ENCODE measurements at places on chromosomes 6 and 20.
A peak's percentile ranks its signal among the peaks of the same experiment; 100 is the strongest.

DNA sequence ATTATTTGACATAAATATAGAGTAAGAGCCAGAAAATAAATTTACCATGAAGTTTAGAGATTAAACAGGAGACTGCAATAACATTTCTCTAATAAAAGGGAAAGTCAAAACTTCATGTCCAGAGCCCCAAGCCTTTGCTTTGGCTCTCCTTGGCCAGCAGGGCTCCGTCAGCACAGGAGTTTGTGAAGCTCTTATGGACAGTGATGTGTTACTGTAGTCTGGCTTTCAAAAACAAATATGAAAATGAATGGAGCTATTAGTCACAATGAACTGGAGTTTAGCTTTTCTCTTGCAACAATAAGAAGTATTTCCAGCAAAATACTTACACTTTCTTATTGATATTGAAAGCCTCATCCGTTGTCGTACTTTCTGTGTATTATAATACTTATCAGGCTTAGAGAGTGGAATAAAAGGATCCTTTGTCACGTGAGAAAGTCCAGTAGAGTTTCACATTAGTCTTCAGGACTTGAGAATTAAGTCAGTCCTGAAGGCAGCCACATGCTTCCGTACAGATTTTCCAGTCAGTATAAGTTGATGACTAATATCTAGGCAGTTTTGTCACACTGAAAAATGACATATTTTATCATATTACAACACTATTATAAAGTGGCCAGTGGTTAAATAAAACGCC lies 117.0 kb upstream of the PRL start:
- H3K4me1 ChIP-seq, result peaks cover 17% of the 10 kb centered on the region
- H3K4me3 ChIP-seq, result peak overlapping the region; percentile 2
- no peaks in the 10 kb centered on the region for H3K27me3 ChIP-seq

GRCh38 chr20:24783631-24784492 lies 165.2 kb upstream of the CST7 start:
- H3K4me1 ChIP-seq, result no peaks in the 10 kb centered on the region
- no peaks in the 10 kb centered on the region for H3K36me3 ChIP-seq
- DNase-seq, result no peak
- no peaks in the 10 kb centered on the region for H3K27me3 ChIP-seq
- no peak overlapping the region for H3K4me3 ChIP-seq

GRCh38 chr6:5175635-5176034 lies 85.1 kb downstream of the LYRM4 start:
- H3K4me1 ChIP-seq, result no peaks in the 10 kb centered on the region
- H3K36me3 ChIP-seq, result no peaks in the 10 kb centered on the region
- H3K27ac ChIP-seq, result no peak overlapping the region
- no peak overlapping the region for H3K4me3 ChIP-seq
- no peak for DNase-seq

- H3K36me3 ChIP-seq, result no peaks in the 10 kb centered on the region
- DNase-seq, result no peak
- no peak overlapping the region for H3K27ac ChIP-seq
- no peaks in the 10 kb centered on the region for H3K27me3 ChIP-seq
- H3K4me1 ChIP-seq, result peaks cover 4% of the 10 kb centered on the region
- no peak overlapping the region for H3K4me3 ChIP-seq
Measured at GRCh38 chr6:151683381-151683780, 124.1 kb upstream of the ESR1 start.

GRCh38 chr20:17644451-17644850 lies 37.6 kb downstream of the RRBP1 start:
- H3K4me1 ChIP-seq, result peaks cover 73% of the 10 kb centered on the region
- H3K4me3 ChIP-seq, result no peak overlapping the region
- DNase-seq, result no peak
- no peaks in the 10 kb centered on the region for H3K27me3 ChIP-seq
- peaks cover 8% of the 10 kb centered on the region for H3K36me3 ChIP-seq

GRCh38 chr20:61461461-61461860 lies 209.4 kb downstream of the CDH4 start:
- no peak overlapping the region for H3K27ac ChIP-seq
- no peaks in the 10 kb centered on the region for H3K27me3 ChIP-seq
- DNase-seq, result no peak
- no peaks in the 10 kb centered on the region for H3K36me3 ChIP-seq

DNA sequence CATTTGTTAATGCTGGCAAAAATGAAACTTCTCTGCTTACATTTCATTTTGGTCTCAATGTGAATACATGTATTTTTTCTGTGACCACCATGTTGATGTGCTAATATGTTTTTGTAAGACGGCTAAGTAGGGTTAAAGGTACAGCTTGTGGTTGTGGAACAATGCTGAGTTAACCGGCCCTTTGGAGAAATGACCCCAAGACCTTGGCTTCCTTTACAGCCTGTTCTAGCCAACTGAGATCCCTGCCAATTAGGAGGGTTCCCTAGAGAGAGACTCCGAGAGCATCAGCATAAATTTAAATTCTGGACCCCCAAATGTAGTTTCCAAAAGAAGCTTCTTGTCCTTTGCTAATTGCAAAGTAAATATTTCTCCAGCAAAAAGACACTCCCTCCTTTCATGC lies 44.4 kb downstream of the RSPO3 start:
- no peaks in the 10 kb centered on the region for H3K4me1 ChIP-seq
- no peaks in the 10 kb centered on the region for H3K27me3 ChIP-seq
- H3K27ac ChIP-seq, result no peak overlapping the region
- DNase-seq, result no peak
- no peak overlapping the region for H3K4me3 ChIP-seq
- no peaks in the 10 kb centered on the region for H3K36me3 ChIP-seq

GRCh38 chr6:156657296-156657695 lies 119.9 kb upstream of the ARID1B start:
- no peaks in the 10 kb centered on the region for H3K27me3 ChIP-seq
- DNase-seq, result no peak
- no peak overlapping the region for H3K27ac ChIP-seq
- no peaks in the 10 kb centered on the region for H3K36me3 ChIP-seq

DNA sequence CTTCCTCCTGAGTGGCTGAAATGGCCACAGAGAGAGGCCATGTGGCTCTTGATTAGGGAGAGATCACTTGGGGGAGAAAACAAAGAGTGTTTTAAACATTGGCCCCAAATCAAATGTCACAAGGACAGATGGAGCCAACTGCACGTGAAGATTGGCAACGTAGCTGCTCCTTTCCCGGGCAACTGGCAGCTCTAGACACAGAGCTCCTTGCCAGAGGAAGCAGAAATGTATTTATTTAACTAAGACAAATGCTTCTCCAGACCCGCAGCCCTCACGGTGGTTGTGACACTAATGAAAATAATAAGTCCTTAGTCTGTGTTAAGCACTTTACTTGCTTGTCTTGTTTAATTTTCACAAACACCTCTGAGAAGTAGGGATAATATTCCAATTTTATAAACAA lies 49.6 kb upstream of the DSN1 start:
- peaks cover 51% of the 10 kb centered on the region for H3K4me1 ChIP-seq
- H3K4me3 ChIP-seq, result no peak overlapping the region
- H3K27ac ChIP-seq, result peak overlapping the region; percentile 81
- DNase-seq, result no peak
- no peaks in the 10 kb centered on the region for H3K27me3 ChIP-seq

- H3K4me1 ChIP-seq, result no peaks in the 10 kb centered on the region
- H3K27me3 ChIP-seq, result no peaks in the 10 kb centered on the region
Measured at GRCh38 chr6:97947841-97948240, 664.8 kb upstream of the MMS22L start.

DNA sequence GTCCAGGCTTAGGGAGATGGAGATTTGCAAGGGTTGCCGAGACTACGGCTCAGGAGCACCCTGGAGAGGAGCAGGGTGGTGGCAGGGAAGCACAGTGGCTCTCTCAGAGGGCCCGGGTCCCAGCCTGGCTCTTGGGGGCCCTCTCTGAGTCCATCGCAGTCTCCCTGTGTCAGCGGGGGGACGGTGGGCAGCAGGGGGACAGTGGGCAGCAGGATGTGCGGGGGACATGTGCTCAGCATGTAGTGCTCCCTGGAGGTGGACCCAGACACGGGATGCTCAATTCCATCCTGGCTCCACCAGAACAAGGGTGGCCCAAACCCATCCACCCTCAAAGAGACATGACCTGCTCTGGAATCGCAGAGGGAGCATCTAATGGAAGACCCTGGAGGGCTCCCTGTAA lies 43.0 kb upstream of the ZBP1 start:
- no peak for DNase-seq
- peaks cover 82% of the 10 kb centered on the region for H3K4me1 ChIP-seq
- peak overlapping the region; percentile 30 for H3K4me3 ChIP-seq
